ENCODE measurements at places on chromosomes 1 and 21.
A peak's percentile ranks its signal among the peaks of the same experiment; 100 is the strongest.

DNA sequence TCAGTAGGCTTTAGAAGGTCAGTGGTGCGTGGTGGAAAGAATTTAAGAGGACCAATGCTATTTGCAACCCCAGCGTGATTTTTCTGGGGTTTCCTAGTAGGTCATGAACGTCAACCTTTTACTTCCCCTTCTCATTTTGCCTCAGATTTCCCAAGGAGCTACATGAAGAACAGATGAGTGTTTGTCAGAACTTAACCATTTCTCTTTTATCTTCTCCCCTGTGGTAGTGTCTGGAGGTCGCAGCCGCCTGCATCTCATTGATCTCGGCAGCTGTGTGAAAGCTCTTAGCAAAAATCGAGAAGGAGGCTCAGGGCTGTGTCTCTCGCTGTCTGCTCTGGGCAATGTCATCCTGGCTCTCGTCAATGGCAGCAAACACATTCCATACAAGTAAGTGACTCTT lies 491.1 kb downstream of the KIF26B start:
- DNase-seq, result no peak

GRCh38 chr1:213333121-213333520 lies 282.1 kb downstream of the RPS6KC1 start:
- DNase-seq, result no peak

DNA sequence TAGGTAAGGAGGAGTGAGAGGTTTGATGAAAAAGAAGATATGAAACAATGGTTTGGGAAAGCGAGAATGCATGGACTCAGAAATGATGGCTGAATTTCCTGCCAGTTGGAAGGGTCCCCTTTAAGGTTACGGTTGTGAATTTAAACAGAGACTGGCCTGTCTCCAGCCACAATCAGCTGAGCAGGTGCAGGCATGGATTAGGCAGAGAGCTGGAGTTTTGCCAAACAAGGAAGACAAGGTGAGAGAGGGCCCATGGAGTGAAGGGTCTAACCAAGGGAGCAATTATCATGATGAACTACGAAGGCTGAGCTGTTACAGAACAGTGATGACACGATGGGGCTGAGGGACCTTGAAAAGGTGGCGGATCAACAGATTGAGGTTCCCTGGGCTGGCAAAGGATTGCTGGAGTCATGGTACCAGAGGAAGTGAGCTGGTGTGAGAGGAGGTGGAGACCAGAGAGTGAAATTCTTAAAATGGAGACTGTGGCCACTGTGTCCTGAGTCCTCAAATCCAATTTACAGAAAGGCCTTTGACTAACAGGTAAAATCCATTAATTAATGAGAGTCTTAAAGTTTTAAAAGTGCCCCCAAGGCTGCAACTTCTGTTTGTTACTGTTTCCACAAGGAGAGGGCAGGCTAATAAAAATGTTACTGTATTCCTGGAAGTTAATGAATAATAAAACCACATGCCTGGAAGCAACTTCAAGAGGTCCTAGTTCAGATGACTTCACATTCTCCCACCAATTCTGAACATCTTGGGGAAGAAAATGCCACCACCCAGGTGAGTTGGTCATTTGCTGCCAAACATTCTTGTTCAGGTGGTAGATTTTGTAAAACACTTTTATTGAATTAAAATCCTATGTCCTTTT lies 41.5 kb downstream of the LHX9 start:
- DNase-seq, result no peak

GRCh38 chr1:28966617-28967016 lies 52.2 kb downstream of the EPB41 start:
- DNase-seq, result no peak

GRCh38 chr1:21289700-21290545 lies at the start of gene ECE1:
Gene ECE1 (minus strand): TSS chr1:21290463. CDS start chr1:21290414, 49 bp downstream.
- peak; percentile 19 for DNase-seq

DNA sequence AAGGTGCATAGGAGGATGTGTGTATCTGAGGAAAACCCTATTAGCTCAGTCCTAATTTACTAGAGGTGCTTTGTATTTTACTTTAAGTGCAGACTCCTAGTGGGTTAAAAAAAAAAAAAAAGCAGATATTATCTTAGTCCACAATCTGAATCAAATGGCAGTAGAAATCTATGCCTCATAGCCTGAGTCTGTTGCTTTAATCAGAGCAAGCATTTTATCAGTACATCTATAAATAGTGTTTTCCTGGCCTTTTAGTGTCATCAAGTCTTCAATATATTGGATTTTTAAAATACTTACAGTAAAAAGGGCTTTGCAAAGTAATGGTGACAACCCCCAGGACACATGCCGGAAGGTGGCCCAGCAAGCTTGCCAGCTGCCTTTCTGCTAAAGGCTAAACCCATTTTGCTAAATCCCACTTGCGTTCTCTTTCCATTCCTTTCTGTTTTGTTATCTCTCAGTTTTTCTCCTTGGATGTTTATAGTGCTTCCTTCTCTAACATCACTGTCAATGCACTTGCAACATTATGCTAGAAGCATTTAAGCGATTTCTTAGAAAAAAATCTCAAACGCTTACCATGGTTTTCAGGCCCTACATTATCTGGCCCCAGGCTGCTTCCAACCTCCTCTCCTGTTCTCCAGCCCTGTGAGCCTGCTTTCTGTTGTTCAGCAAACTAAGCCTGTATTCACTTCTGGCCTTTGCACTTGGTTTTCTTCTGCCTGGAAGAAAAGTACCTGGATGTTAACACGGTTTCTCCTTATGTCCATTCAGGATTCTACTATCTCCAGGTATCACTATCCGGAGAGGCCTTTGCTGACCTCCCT lies 206.3 kb downstream of the PDE4B start:
- DNase-seq, result no peak

DNA sequence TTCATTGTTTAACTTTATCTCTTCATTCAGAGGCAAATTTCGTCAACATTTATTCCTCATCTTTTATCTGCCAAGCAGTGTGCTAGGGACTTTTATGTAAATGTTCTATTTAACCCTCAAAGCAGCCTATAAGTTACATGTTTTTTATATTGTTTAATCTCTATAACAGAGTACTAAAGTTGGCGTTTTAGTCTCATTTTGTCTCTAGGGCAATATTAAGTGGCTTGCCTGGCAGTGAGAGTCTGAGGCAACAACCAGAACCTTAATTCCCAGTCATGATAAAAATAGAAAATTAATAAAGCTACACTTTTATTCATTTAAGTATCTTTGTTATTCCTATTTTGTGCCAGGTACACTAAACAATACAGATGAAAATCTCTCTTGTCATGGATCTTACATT lies 994.3 kb upstream of the ADGRL2 start:
- no peak for DNase-seq

GRCh38 chr1:202890392-202890791 lies 1.4 kb upstream of the RABIF start:
- DNase-seq, result no peak

- no peak for DNase-seq
These were observed 3.0 kb downstream of the MORC3 start for GRCh38 chr21:36323032-36323431.

DNA sequence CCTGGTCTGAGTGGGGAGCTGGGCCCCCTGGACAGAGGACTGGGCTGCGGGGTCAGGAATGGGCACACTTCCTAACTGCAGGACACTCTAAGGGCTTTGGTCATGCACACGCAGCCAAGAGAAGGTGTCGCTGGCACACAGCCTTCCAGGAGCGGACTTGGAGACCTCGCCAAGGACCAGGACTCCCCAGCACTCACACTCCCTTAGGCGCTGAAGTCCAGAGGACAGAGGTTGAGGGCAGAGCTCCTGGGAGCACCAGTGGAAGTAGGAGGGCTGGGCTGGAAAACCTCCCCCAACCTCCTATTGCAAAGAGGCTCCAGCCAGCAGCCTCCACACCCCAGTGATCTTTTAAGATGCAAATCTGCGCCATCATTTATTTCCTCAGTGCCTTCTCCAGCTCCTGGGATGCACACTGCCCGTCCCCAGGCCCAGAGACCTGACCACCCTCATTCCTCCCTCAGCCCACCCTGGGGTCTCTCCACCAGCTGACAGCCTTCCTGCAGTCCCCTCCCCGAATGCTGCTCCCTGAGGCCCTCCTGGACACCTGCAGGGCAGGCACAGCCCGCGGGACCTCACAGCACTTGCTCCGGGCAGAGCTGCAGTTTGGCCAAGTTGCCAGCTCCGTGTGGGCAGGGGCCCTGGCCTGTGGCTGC lies 3.0 kb downstream of the TSPEAR start:
- no peak for DNase-seq

- DNase-seq, result no peak
These were observed 19.9 kb downstream of the CRYAA start for GRCh38 chr21:43188592-43189210.

DNA sequence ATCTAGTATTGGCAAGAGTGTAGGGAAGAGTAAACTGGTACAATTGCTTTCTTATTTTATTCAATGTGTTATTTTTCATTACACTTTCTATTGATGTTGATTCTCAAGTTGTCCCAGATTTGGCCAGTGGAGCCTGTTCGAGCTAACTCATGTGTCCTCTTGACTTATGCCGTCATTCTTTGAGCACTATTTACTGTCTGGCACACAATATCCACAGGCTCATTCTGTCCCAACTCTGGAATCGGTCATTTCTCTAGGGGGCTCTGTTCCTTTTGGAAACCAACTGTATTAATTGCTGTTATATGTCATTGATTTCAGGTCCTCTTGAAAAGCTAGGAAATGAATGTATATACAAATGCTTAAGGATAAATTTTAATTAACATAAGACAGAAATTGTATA lies 22.4 kb upstream of the SFPQ start:
- no peak for DNase-seq

GRCh38 chr1:111736548-111737215 lies 2.5 kb downstream of the INKA2 start:
- no peak for DNase-seq

DNA sequence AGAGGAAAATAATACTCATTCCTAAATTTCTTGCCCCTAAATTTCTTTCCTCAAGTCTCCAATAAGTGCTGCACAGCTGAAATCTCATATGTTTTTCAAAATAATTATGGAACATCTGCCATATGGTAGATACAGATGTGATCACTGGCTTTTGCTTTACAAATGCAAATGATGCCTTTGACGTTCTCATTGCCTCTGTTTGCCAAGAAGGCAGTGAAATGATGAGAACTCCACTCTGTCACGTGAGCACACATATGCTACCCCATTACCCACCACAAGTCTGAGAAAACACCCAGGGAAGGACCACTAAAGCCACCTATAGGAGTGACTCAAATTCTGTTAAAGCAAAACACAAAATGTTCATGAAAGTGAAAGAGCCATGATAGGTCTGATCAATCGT lies 43.9 kb downstream of the DSCAM start:
- DNase-seq, result no peak

- DNase-seq, result no peak
These were observed 48.9 kb upstream of the F3 start for GRCh38 chr1:94590203-94591137.

DNA sequence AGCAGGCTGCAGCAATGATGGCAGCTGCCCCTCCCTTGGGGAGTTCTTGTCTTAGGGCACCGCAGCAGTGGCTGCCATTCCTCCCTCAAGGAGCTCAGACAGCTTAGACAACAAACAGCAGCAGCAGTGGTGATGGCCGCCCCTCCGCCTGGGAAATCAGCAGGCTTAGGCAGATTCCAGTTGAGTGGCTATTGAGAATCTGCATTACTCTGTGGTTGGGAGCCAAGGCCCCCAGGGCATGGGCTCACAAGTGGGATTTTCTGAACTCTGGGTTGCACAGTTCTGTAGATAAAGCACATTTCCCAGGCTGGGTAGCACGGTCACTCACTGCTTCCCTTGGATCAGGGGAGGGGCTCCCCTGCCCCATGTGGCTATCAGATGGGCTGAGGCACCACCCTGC lies 1280.7 kb upstream of the TMPRSS15 start:
- no peak for DNase-seq

DNA sequence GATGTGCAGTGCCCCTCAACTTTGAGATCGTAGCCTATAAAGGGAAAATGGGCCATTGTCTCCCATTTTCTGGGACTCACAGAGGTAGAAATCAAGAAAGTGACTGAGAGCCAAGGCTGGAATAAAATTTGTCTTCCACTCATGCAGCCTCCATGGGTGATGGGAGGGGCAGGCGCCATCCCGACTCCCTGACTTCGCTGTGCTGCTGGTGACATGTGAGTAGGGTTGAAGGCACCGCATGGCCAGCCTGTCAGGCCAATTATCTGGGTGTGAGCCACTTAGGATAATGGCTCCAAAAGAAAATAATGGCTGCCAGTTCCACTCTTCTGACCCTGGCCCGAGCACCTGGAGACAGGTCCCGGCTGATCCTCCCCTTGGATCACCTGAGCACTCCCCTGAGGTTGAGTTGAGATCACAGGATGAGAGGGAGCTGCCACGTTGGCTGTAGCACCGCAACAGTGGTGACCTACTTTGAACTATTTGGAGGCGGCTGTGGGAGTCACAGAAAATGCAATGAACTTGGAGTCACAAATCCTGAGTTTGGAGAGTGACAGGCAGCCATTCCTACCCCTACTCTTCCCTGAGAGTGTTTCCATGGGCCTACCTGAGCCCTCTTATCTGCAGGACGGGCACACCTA lies 26.3 kb downstream of the CAPN9 start:
- DNase-seq, result no peak

DNA sequence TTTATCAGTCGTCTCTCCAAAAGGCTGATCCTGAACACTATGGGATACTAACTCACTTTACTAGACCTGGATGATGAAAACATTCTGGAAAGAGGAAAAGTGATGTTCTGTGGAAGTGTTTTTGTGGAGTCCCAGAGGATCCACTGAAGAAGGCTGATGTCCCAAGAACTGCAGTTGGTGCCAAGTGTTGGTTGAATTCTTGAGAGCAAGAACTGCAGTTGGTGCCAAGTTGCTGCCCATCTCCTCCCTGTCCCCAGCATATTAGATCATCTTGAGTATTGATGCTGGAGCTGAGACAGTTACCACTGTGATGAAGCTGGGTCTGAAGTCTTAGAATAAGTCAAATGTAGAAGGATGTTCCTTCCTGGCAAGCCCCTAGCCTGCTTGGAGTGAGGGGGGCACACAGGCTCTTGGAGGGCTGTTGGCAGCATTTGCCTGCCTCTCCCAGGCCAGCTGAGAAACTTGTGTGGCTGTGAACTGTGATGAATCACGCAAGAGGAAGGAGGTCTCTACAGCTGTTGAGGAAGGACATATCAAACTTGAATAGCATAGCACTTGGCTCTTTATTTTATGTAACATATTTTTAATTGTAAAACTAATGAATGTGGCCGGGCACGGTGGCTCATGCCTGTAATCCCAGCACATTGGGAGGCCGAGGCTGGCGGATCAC lies 48.1 kb downstream of the DNAJC6 start:
- DNase-seq, result no peak

GRCh38 chr1:183546427-183546826 lies 43.8 kb downstream of the NCF2 start:
- no peak for DNase-seq

- DNase-seq, result no peak
These were observed 86.7 kb upstream of the C1orf174 start for GRCh38 chr1:3986686-3987218.

DNA sequence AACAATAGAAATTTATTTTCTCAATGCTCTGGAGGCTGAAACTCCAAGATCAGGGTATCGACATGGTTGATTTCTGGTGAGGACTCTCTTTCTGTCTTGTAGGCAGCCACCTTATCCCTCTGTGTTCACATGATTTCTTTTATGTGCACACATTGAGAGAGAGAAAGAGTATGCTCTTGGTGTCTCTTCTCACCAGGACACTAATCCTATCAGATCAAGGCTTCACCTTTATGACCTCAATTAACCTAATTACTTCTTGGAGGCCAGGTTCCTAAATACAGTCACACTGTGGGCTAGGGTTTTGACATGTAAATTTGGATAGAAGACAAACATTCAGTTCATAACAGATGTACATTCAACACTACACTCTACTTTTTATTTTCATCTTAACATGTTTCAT lies 1094.2 kb upstream of the ADGRL2 start:
- DNase-seq, result no peak

- no peak for DNase-seq
These were observed 4.8 kb upstream of the RGS16 start for GRCh38 chr1:182608845-182609610.
